ENCODE measurements at places on chromosomes 2 and 18.

GRCh38 chr2:88545118-88545517 is 82.1 kb downstream of the EIF2AK3 start:
- no peak for DNase-seq

GRCh38 chr2:149606251-149606811 is 18.8 kb upstream of the MMADHC start:
- no peak for DNase-seq

GRCh38 chr18:31850844-31851243 is 90.2 kb upstream of the SLC25A52 start:
- no peak for DNase-seq

- no peak for DNase-seq
Observed at GRCh38 chr2:234427081-234428061, 69.5 kb downstream of the ARL4C start.

DNA sequence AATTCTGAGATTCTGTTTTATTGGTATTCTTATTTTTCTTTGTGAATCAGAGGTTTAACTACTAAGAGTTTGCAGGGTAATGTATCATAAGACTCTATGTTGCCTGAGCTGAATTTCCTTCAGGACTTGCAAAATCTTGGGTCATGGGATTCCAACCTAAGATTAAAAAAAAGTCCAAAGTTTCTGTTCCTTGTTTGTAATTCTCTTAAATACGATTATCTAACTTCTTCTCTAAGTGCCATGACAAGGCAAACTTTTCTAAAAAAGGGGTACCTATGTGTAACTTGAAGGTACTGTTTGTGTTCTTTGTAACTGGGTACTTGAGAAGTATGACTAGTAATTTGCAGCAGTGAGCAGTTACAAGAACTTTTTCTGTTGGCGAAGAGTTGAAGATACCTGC is 181.3 kb upstream of the ZEB2 start:
- DNase-seq = no peak

- DNase-seq = no peak
Observed at GRCh38 chr2:43853141-43854081, 14.6 kb downstream of the ABCG8 start.

All from DMS79 (cell line).